ENCODE measurements at places on chromosomes 7 and 10.

DNA sequence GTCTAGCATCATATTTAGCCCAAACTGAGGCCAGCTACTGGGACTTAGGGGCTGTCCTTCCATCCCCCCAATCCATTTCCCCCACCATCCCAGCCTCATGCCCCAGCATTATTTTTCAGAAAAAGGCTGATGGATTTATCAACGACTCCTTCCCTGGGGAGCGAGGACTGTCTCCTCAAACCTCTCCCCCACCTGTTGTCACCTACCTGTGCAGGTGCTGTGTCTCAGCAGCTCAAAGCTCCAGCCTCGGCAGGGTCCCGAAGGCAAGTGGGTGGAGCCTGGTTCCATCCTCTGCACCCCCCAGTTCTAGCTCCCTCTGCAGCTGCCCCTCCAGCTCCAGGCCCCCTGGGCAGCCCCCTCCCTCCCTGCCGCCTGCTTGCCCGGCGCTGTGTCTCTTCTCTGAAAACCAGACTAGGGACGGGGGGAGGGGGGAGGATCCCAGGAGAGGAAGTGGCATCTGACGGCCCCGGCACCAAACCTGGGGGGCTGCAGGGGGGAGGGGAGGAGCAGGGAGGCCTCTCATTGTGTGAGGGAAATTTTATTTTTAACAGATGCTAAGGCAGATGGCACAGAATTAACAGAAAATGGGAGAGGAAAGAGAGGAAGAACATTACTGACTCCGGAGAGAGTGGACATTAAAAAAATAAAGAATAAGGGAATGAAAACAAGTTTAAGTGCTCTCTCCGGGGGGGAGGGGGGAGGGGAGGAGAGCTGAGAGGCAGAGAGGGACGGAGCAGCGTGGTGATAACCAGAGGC lies 61.7 kb upstream of the PAX2 start:
- DNase-seq = no peak

- DNase-seq = no peak
These were observed 95.7 kb downstream of the BUB3 start for GRCh38 chr10:123249894-123250293.

GRCh38 chr7:28685644-28686417 lies 272.3 kb downstream of the TRIL start:
- DNase-seq = peak; percentile 35

DNA sequence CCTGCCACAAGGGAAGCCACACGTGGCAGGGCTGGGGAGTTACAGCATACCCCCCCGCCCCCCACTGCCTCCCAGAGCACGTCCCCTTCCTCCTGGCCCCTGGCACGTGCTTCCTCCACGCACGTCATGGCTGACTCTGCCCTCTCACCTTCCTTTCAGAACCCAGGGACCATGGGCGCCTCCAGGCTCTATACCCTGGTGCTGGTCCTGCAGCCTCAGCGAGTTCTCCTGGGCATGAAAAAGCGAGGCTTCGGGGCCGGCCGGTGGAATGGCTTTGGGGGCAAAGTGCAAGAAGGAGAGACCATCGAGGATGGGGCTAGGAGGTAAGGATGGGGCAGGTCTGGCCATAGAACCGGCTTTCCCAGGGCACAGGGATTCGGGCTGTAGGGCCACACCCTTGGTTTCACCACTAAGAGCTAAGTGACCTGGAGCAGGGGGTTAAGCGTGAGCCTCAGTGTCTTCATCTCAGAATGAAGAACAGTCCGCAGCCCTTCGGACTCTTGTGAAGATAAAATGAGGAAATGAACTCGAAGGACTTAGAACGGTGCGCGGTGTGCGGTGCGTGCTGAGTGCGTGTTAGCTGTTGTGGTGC lies 2.5 kb downstream of the NUDT1 start:
- DNase-seq = no peak

GRCh38 chr7:138125598-138126111 lies 49.4 kb downstream of the AKR1D1 start:
- DNase-seq = no peak

DNA sequence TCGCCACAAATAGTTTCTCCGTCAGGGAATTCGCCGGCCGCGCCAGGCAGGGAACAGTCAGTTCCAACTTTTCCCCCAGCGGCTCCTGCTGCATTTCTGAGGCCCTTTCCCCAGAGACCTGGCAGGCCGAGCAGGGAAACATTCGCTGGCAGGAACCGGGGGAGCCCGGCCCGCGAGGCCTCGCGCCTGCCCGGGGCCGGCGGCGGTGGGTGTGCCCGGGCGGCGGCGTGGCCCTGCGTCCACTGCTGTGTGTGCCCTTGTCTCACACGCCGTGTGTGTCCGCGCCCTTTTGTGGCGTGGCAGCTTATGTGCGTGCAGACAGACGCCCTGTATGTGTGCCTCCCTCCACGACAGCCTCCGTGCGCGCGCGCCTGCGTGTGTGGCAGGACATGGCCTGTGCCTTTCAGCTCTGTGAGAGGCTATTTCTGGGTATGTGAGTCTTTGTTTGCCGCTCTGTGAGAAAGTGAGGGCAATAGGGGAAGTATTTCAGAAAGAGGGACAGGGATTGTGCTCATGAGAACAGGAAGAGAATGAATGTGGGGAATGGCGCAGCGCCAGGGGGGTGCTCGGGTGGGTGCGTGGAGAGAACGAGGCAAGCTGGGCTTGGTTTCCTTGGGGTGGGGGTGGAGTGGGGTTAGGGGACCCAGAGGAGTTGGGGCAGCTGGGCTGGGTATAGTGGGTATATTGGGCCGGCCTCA lies 689 bp upstream of the SMARCD3 start:
- DNase-seq = no peak

- no peak for DNase-seq
These were observed 97.1 kb upstream of the TMEM168 start for GRCh38 chr7:112887337-112887736.

- no peak for DNase-seq
These were observed 431.6 kb upstream of the NPVF start for GRCh38 chr7:25659841-25660240.

DNA sequence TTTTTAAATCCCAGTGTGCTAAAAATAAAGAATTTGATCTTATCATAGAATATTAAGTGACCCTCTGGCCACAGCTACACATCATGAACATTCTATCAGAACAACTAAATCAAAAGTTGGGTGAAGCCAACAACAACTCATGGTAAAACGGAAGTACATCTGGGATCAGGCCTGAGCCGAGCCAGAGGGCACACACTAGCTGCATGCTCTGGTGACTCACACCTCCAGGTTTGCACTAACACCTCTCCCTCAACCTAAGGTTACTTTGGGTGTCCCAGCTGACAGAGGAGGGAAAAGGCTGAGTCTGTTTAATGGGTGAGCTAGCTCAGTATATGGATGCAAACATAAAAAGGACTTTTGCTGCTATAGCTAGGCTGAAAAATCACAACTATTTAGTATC lies 281.6 kb downstream of the HGF start:
- no peak for DNase-seq

- no peak for DNase-seq
These were observed 490 bp upstream of the ZNF239 start for GRCh38 chr10:43574906-43575305.

- DNase-seq = peak; percentile 92
These were observed 100.2 kb downstream of the ATXN7L1 start for GRCh38 chr7:105776068-105776790.

DNA sequence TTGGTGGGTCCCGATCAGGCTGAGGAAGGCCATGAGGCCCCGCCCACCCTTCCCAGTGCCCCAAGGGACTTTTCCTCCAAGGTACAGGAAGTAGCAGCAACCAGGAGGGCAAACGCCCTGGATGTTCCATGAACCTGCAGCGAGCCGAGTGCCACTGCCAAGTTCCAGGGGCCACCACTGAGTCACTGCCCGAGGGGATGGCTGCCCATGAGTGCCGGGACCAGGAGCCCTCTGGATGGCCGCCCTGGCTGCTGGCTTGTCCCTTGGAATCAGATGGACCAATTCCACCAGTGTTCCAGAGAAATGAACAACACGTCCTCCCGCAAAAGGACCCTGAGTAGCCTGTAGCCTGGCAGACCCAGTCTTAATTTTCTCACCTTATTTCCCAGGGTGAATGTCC lies 74.2 kb downstream of the ZRANB1 start:
- DNase-seq = no peak

DNA sequence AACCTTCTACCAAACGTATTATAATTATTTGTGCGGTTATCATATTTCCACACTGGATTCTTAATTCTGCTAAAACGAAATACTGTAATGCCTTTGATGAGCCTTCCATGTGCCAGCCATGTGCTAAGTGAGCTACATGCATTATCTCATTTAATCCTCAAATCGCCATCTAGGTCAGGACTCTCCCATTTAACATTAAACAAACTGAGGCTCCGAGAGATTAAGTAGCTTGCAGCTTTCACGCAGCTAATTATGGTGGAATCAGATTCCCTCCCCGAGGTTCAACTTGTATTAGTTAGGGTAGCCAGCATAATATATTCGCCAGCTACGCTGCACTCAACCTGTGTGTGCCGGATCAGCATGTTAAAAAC lies 798 bp upstream of the TSPAN33 start:
- DNase-seq = no peak

DNA sequence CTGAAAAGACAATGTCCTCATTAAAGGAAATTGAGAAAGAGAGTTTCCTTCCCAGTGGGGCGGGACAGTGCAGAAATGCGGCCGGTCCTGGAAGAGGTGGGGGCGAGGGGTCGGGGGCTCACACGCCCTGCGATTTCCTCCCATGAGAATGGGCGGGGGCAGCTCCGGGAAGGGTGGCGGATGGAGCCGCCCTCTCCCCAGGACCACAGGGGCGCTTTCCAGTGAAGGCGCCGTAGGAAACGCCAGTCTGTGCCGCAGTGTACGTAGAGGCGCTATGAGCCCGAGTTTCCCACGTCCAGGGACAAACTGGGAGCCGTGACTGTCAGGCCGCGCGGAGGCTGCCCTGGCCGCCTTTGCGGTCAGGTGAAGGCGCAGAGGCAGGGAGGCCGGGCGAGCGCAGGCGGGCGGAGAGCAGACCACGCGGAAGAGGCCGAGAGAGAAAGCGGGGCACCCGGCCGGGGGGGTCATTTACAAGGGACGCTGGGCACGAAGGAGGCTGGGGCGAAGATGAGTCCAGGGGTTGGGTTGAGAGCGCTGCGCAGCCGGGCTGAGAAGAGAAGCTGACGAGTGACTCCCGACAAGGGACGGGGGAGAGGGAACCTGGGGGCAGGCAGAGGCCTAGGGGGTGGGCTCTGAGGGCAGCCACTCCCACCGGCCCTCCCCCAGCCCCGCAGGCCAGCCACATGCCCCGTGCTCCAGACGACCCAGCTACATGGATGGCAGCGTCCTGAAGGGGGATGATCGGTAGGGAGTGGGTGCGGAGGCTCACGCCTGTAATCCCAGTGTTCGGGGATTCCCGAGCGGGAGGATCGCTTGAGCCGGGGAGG lies 45.0 kb downstream of the ALOX5 start:
- DNase-seq = no peak

GRCh38 chr10:66788178-66788987 lies 137.5 kb upstream of the LRRTM3 start:
- DNase-seq = no peak

- DNase-seq = peak; percentile 98
These were observed 69.3 kb downstream of the ETV1 start for GRCh38 chr7:13920053-13920697.

DNA sequence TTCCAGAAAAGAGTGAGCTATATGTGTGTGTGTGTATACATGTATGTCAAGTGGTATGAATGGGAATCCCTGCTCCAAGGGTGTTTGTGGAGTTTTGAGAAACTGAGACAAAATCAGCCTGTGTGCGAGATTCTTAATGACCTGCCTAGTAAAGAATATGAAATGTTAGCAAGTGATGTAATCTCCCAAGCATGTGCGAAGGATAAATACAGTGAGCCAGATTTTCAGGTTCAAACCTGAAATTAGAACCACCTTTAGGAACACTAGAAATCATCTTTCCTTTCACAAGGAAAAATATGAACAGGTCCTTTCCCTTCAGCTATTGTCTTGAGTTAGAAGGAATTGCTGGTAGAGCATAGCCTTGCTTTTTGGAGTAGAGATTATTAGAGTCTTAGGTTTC lies 457.6 kb downstream of the LRMDA start:
- no peak for DNase-seq

GRCh38 chr10:86065711-86066251 lies 300.8 kb downstream of the GRID1 start:
- no peak for DNase-seq
